Anterior cingulate cortex (tissue), 58 donors: ENCODE measurements at places on chromosomes 5 and 9.

GRCh38 chr5:4188704-4189103 lies 593.1 kb downstream of the IRX1 start:
- no peak for DNase-seq

GRCh38 chr5:80764786-80765185 lies 110.0 kb upstream of the DHFR start:
- DNase-seq: no peak

- no peak for DNase-seq
Observed at GRCh38 chr9:136849960-136850865, 1.0 kb downstream of the PHPT1 start.

DNA sequence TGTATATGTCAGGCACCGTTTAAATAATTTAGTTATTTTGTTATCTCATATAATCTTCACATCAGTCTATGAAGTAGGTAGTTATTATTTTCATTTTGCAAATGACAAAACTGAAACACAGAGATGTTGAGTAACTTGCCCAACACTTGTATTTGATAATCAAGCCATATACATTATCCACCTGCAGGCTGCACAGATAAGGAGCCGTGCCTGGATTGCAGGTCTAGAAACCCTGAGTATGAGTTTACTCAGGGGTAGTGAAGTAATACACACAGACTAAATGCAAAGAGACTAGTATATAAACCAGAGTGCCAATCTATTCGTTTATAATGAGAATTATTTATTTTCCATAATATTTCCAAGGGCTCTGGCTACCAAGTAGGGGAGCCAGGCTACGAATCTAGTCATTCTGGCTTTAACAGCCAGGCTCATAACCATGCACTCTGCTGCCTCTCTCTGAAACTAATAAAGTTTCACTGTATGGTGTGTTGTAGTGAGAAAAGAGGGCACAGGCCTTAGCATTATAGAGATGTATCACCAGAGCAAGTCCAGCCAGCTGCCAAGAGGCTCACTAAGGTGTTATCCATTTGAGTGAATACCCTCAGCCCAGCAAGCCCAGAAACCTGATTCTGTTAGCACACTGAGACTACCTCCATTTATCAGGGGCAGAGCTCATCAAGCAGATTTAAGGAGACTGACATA lies 4.5 kb downstream of the HEMGN start:
- DNase-seq: no peak

GRCh38 chr5:137560420-137560819 lies 61.3 kb upstream of the SPOCK1 start:
- DNase-seq: no peak

DNA sequence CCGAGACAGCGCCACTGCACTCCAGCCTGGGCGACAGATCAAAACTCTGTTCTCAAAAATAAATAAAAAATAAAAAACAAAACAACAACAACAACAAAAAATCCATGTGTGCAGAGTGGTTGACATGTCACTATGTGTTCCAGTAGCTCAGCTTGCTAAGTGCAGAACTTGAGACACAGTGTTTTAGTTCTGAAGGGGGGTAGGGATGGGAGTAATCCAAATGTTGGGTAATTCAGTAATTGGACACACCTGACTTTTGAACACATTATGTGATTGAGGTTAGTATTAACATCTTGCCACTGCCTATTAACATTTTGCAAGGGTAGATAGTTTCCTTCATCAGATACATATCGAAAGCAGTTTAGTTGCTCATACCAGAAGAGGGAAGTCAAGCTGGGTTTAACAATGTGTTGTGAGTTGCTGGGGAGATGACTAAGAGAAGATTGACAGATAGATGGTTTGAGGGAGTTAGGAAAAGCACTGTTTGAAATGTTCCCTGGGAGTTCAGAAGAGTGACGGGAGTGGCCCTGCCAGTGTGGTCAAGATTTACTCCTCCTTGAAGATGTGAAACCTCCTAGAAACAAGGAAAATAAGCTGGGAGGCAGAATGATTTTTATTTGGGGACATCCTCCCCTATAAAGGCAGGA lies 928 bp downstream of the HACD4 start:
- no peak for DNase-seq

DNA sequence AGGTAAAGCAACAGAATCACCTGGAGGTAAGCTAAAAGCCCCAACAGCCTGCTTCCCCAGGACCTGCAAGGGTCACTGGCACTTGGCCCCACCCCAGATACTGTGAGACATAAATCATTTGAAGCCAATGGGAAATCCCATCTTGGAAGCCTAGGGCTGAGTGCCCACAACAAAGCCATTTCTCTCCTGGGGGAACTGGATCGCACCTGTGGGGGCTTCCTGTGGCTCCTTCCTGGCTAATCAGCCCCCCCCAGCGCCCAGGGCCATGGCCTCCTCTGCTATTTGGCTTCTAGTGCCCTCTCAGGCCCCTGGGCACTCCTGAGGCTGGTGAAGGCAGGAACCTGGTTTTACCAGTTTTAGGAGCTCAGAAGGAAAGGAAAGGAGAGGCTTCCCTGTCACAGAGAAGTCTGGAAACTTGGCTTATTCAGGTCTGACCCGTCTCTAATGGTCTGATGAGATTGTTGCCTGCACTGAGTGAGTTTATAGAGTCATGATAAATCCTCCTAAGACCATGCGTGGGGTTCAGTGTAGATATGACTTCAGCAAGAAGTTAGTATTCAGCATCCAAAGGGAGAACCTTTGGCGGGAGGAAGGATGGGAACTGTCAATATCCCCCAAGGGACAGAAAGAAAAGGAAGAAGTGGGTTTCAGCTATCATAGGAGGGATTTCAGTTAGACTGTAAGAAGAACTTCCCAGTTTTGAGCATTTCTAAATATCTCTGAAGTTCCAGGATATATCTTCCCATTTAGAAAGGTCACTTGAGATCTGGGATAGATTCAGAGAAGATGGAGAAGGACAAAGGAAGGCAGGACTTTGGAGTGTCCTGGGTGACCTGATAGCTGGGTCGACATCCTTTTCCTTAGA lies 1.2 kb downstream of the KCNMB1 start:
- no peak for DNase-seq

DNA sequence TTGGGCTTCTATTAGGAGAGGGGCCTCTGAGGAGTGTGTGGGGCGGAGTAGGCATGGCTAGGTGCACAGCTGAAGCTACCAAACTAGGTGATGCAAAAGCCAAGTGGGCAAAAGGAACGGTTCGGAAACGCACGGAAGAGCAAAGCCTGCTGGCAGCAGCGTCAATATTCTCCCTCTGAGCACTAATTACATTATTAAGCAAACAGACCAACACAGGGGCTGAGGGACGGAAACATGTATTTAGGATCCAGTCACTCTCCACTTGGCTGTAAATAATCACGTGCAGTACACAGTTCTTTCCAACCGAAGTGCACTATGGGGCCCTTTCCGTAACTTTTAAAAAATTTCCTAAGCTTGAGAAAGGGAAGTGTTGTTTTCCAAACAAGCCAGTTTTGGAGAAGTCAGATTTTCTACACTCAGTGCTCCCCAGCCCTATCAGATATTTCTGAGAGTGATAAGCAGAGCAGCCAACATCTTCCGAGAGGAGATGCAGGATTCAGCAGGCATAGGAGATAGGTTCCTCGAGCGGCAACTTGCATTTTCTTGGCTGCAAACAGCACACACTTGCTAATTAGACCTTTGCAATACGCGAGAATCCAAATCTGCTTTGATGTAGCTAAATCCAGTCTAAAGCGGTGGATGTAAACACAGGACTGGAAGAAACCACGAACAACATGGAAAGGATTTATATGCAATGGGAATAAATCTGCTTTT lies 217.2 kb upstream of the TBCA start:
- DNase-seq: no peak

DNA sequence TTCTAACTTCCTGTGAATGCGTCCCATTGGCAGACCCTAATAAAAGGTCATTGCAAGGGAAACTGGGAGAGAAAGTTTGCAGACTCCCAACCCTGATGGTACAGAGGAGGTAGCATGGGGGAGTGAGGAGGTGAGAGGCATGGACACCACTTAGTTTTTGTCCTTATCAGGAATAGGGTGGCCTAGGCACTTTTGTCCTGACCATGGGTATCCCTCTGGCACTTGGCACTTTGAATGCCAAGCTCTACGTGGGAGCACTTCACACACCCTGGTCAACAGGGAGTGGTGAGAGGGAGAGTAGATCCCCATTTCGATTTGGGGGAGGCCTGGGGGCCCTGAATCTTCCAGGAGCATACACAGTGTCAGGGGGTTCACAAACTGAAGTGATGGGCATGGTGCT lies 75.6 kb upstream of the SH3PXD2B start:
- no peak for DNase-seq

GRCh38 chr5:14948383-14948782 lies 76.8 kb upstream of the ANKH start:
- no peak for DNase-seq

DNA sequence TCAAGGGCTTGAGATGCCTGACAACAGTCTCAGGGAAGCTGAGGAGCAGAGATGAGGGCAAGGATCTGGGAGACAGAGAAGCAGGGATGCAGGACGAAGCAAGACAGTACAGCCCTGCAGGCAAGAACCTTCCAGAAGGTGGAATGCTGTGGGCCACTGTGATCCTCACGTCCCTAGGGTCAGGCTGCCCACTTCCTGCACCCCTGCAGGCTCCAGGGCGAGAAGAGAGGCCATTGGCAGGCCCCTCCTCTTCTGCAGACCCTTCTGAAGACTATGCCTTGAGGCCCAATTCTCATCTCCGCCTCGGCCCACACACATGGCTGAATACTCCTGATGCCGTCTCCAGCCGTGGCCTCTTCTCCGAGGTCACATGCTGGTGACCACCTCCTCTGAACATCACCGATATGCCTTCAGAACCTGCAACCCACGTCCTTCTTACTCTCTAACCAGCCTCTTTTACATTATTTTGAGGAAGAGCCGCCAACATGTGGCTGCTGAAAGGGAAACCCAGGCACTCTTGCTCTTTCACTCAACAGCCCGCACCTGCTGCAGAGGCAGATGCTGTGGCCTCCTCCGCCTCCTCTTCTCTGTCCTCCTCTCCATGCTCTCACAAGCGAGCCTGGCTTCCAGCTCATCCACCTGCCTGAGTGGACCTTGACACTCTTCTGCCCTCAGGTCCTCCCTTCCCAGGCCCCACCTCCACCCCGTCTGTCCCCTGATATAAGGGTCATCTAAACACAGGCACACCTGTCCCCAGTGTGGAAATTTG lies 181.5 kb downstream of the IRX2 start:
- no peak for DNase-seq

DNA sequence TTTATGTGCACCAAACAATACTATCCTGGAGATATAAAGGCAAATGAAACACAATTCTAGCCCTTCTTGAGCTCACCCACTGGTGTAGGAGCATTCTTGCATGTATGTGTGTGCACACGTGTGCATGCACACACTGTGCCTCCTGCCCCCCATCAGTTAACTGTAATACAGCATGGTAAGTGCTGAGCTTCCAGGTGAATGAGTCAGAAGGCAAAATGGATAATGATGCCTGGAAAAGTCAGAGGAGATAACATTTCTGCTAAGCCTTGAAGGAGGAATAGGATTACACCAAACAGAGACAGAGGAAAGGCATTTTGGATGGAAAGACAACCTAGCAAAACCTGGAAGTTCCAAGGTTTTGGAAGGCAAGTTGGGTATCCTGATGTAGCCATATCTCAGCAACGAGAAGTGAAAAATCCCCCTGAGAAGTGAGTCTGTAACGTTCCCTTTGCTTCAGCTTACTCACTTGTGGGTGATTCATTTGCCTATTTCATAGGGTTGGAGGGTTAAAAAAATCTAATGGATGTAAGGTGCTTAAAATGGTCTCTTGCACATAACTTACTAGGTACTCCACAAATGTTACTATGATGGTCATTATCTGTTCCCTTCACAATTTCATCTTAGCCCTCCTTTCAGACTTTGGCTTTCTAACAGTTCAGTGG lies 101.4 kb upstream of the STC2 start:
- DNase-seq: no peak

GRCh38 chr5:140219068-140219991 lies 44.3 kb downstream of the CYSTM1 start:
- no peak for DNase-seq

DNA sequence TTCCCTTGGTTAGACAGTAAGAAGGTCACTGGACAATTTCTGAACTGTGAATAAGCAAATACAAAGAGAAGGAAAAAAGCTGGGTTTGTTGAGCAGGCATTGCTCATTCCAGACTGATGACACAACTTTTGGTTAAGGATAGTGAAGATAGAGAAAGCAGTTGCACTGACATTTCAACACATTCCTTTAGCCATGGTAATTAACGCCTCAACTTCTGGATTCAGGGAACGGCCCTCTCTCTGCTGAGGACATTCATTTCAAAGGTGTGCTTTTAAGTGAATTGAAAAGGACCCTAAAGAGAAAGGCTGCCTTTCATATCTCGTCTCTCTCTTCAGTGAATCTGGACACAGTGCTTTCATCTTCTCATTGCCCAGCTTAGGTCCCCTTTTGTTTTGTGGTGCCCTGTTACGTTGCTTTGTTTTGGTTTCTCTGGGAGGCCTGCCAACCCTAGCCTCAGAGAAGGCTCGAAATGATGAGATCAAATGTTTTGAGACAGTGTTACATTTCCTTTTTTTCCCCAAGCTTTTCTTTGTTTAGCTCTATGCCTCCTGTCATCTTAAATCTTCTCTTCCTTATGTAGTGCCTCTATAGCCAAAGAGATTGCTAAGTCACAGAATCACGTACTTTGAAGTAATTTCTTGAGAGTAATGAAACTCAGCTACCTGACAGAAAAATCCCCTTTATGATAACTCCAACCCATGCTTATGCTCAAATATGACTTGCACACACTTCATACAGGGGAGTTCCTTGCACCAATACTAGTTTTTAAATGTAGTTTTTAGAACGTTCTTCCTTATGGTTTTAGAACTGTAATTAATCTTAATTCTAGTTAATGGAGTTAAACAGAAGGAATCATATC lies 94.4 kb upstream of the IFNE start:
- no peak for DNase-seq

- no peak for DNase-seq
Observed at GRCh38 chr5:35681911-35682310, 64.2 kb downstream of the SPEF2 start.

DNA sequence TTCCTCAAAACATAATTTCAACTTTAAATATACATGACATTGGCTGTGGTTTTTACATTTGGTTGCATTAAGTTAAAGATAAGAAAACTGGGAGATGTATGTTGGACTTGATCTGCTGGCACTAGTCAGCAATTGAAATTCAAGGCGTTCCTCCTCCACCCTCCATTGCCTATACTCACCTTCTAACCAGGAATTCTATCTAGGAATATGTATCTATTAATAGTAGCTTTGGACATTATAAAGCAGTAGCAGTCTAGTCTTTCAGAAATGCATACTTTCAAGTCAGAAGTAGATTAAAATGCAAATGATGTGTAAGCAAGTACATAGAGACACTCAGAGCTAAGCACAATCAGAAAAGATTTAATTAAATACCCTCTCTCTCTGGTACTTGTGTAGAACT lies 24.9 kb downstream of the FER start:
- DNase-seq: no peak

- no peak for DNase-seq
Observed at GRCh38 chr5:143354025-143354424, 49.5 kb downstream of the NR3C1 start.

- DNase-seq: no peak
Observed at GRCh38 chr9:129809346-129809745, 6.4 kb downstream of the TOR1B start.

- no peak for DNase-seq
Observed at GRCh38 chr5:6805841-6806240, 92.6 kb downstream of the TENT4A start.

- DNase-seq: no peak
Observed at GRCh38 chr5:159096924-159097783, 2.6 kb downstream of the EBF1 start.

- DNase-seq: no peak
Observed at GRCh38 chr5:88555674-88556073, 287.0 kb upstream of the TMEM161B start.
